Adipocyte (in vitro differentiated cells): ENCODE measurements at places on chromosomes 6 and 20.

- no peak for DNase-seq
Measured at GRCh38 chr6:71395731-71396409, 107.3 kb downstream of the OGFRL1 start.

GRCh38 chr20:32682508-32682987, 8.8 kb upstream of the C20orf203 start:
- no peak for DNase-seq

- DNase-seq = peak; percentile 7
Measured at GRCh38 chr6:159766906-159767305, 5.1 kb downstream of the ACAT2 start.

DNA sequence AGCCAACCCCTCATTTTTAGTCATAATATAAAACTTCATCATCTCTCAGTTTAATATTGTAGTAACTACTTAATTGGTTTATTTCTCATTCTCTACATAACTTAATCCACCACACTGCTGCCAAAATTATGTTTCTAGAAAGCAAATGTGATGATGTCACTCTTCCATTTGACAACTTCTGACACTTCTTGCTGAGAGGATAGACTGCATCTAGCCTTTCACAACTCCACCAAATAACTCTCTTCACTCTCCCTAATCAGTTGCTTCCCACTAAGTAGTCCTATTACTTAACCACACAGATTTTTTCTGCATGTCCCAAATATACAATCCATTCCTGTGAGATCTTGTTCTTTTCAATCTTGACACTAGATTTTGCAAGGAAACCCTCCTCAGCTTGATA, 951.3 kb downstream of the EPHA7 start:
- no peak for DNase-seq

GRCh38 chr6:6781172-6781872, 192.8 kb downstream of the LY86 start:
- DNase-seq = peak; percentile 45

DNA sequence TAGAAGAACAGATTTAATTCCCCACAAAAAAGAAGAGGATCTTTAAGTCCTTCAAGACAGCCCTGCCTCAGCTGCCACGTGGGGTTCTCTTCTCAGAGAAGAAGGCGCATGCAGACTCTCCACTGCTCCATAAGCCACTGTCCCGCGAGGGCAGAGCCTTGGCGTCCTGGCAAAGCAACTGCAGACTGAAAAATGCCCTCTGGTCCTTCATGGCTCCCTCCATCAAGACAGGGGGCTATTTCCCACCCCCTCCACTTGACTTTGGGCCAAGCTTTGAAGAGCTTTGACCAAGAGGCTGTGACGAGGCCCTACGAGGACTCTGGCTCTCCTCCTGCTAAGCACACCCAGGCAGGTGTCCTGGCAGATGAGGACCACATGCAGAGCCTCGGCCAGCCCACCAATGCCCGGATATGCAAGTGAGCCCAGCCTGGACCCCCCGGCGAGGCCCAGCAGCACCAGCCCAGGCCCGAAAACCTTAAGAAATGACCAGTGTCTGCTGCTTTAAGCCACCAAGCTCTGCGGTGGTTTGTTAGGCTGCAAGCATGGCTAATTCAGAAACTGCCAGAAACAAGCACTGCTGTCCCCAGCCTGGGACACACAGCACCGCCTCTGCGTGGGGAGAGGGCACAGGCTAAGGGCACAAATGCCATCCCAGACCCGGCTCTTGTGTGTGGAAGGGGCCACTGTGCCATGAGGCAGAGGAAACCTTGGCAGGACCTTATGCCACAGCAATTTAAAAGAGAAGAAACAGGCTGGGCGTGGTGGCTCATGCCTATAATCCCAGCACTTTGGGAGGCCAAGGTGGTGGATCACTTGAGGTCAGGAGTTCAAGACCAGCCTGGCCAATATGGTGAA, 16.1 kb downstream of the GMEB2 start:
- no peak for DNase-seq

- DNase-seq = peak; percentile 79
Measured at GRCh38 chr6:157760589-157761330, 62.3 kb upstream of the SNX9 start.
